ENCODE measurements at places on chromosomes 5 and 9.
A peak's percentile ranks its signal among the peaks of the same experiment; 100 is the strongest.

DNA sequence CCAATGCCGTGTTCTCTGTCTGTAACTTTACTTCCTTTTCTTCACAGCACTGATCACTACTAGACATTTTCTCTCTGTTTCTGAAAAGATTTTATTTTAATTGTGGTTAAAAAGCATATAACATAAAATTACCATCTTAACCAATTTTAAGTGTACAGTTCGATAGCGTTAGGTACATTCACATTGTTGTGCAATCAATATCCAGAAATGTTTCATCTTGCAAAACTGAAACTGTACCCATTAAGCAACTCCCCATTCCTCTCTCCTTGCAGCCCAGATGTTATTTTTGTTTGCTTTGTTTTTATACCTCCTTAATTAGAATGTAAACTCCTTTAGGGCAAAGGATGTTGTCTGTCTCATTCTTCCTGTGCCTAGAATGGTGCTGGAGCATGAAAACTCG, 47.5 kb downstream of the COL27A1 start:
- no peak for DNase-seq

GRCh38 chr9:89493671-89494070, 4.2 kb downstream of the SEMA4D start:
- no peak for DNase-seq

- DNase-seq: no peak
Measured at GRCh38 chr5:167764641-167765289, 526.7 kb upstream of the WWC1 start.

GRCh38 chr9:98248737-98249474, 6.5 kb downstream of the TBC1D2 start:
- DNase-seq: no peak

GRCh38 chr9:74942801-74943200, 9.9 kb downstream of the C9orf40 start:
- DNase-seq: no peak

DNA sequence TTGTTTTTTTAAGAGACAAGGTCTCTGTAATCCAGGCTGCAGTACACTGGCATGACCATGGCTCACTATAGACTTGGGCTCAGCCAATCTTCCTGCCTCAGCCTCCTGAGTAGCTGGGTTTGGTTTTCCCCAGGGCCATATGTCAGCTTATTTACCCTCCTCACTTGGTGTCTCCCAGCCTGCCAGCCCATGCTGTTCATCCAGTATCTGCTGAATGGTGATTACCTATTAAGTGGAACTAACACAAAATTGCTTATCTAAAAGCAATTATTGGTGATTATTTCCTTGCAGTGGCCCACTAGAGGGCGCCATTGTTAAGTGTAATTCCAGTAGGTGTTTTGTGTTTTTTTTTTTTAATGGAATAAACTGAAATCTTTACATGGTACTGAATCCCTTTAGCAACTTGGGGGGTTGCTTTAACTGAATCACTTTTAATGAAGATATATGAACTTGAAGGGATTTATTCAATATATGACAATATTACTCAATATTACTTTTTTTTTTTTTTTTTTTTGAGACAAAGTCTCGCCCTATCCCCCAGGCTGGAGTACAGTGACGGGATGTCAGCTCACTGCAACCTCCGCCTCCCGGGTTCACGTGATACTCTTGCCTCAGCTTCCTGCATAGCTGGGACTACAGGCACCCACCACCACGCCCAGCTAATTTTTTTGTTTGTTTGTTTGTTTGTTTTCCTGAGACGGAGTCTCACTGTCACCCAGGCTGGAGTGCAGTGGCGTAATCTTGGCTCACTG, 13.8 kb downstream of the EXOSC2 start:
- peak; percentile 6 for DNase-seq

- DNase-seq: no peak
Measured at GRCh38 chr5:137145721-137146120, 353.4 kb downstream of the SPOCK1 start.

GRCh38 chr5:58156361-58156760, 303.5 kb downstream of the PLK2 start:
- DNase-seq: no peak

DNA sequence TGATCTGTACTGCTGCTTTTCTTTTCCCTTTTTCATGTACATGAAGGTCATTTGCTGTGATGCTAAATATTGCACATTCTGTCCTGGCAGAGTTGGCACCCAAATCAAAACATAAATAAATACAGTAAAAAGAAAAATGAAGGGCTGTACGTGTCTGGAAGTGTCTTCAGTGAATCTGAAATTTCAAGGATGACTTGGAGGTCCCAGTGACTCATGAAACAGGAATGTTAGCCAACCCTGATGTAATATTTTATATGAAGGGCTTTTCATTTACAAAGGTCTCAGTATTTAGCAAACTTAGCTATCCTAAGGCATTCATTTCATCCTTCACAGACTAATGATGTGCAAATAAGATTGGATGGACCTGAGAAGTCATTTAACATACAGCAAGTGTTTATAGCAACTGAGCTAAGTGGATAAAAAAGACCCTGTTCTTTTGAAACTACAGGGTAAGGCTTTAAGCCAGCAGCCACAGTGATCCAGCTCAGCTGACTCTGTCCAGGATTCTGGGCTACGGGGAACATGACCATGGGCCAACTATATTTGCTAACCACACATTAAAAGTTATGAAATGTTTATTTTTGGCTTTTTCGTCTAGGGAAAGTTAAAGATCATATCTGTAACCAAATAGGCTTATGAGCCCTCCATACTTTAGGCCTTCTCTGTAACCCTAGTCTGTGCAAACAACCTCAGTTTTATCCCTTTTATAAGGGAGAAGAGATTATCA, 104.0 kb upstream of the DMRTA1 start:
- no peak for DNase-seq

DNA sequence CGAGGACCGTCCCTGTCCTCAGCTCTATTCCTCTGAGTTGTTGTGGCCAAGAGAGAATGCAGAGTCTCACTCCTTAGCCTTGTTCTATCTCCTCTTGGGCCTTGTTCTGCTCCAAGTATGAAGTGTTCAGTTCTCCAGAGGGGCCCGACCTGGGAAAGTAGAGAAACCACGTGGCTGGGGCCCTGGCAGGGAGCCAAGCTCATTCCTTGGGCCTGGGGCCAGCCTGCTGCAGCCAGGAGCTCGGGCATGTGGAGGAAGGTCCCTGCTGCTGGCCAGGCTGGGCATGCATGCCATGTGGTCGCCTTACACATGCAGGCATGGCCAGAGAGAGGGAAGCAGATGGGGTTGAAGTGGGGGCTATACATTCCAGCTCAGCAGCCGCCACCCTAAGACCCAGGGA, 60.7 kb downstream of the COL27A1 start:
- DNase-seq: no peak

DNA sequence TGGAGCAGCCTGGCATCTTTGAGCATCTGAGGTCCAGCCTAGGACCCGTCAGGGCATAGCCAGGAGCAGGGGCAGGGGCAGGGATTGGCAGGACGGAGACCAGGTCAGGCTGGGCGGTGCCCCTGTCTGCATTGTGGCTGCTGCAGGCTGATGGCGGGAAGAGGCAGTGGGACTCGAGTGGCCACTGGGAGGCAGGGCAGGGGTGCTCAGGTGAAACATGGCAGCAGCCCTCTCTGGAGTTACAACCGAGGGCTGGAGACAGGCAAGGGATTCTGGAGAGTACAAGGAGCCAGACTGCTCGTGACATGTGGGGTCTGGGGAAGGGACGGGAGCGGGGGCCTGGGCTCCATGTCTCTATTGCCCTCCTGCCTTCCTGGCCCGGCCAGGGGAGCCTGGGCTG, 97.4 kb upstream of the RAPGEF1 start:
- DNase-seq: no peak

DNA sequence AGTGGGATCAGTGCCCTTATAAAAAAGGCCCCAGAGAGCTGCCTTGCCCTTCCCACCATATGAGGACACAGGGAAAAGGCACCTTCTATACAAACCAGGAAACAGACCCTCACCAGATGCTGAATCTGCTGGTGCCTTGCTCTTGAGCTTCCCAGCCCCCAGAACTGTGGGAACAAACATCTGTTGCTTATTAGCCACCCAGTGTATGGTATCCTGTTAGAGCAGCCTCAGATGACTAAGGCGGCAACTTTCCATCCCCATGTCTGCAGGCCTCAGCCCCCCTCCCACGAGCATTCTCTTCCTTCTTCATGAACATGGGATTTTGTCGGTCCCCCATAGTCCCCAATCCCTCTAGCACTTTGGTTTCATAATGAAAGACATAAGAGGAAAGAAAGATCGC, 202.5 kb upstream of the GAS1 start:
- no peak for DNase-seq

- DNase-seq: no peak
Measured at GRCh38 chr9:136339173-136339957, 12.0 kb downstream of the GPSM1 start.
